HEK293T (cell line): ENCODE measurements at places on chromosomes 5 and 9.

- DNase-seq: no peak
These were observed 86.5 kb downstream of the KLHL3 start for GRCh38 chr5:137649228-137649935.

- no peak for DNase-seq
These were observed 18.5 kb downstream of the SH3GLB2 start for GRCh38 chr9:129009584-129010141.

- DNase-seq: no peak
These were observed 59.8 kb downstream of the IRF1 start for GRCh38 chr5:132430746-132431145.

- no peak for DNase-seq
These were observed 66.0 kb downstream of the MYO10 start for GRCh38 chr5:16869821-16870796.

DNA sequence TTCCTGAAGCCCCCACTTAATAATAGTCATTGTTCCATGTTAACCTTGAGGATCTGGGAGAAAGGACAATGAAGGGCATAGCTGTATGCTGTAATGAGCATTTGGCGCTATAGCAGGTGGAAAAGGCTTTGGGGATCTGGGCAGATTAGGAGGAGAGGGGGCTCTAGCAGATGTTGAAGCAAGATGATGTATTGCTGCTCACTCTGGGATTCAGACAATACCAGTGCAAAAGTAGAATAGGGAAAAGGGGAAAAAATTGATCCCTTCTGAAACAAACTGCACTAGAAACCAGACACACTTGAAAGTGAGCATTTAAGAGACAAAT, 575.3 kb upstream of the MEF2C start:
- no peak for DNase-seq

GRCh38 chr5:145350513-145350912, 484.6 kb downstream of the PRELID2 start:
- no peak for DNase-seq

- DNase-seq: no peak
These were observed 381.1 kb upstream of the ADAMTS16 start for GRCh38 chr5:4758996-4759395.
